ENCODE measurements at places on chromosomes 1 and 21.
A peak's percentile ranks its signal among the peaks of the same experiment; 100 is the strongest.

DNA sequence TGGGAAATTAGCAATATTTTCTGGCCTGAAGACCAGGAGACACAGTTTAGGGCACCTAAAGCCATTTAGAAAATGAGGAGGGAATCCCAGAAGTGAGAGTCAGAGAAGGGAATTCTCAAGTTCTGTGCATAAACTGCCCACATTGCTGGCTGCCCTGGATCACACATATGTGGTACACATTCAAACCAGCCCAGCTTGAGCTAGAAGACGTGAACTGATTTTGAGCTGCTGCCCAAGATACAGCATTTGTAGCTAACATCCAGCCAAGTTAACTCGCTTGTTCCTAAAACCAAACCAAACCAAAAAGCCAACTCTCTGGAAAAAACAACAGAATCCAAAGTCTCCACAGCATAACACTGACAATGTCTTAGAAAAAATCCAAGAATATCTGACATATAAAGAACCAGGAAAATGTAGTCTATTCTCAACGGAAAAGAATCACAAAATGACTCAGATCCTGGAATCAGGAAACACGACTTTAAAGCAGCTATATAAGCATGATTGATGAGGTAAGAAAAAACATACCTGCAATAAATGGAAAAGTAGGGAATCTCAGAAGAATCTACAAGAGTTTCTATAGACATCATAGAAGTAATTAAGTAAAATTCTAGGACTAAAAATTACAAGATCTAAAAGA lies 18.2 kb upstream of the QSOX1 start:
- DNase-seq: no peak

DNA sequence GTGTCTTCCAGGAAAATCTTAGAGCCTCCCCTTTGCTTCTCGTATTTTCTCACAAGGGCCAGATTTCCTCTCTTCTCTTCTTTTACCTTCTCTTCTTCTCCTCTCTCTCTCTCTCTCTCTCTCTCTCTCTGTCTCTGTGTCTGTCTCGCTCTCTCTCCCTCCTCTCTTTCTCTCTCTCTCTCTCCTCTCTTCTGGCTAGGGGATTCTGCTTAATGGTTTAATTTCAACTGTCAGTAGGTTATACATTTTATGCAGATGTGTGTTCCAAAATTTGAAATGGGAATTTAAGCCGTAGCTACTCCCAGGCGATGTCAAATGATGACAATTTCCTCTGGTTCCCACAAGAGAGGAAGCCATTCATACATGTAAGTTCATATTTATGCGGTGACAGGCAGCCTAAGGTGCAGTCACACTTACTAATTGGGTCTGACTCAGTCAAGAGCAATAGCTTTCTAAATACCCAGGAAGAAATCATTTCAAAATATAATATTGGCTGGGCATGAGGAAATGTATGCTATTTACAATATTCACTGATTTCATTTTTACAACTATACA lies 1.4 kb downstream of the DSCAM start:
- no peak for DNase-seq

GRCh38 chr1:155177918-155178281 lies 4.3 kb downstream of the TRIM46 start:
- DNase-seq: peak; percentile 60

DNA sequence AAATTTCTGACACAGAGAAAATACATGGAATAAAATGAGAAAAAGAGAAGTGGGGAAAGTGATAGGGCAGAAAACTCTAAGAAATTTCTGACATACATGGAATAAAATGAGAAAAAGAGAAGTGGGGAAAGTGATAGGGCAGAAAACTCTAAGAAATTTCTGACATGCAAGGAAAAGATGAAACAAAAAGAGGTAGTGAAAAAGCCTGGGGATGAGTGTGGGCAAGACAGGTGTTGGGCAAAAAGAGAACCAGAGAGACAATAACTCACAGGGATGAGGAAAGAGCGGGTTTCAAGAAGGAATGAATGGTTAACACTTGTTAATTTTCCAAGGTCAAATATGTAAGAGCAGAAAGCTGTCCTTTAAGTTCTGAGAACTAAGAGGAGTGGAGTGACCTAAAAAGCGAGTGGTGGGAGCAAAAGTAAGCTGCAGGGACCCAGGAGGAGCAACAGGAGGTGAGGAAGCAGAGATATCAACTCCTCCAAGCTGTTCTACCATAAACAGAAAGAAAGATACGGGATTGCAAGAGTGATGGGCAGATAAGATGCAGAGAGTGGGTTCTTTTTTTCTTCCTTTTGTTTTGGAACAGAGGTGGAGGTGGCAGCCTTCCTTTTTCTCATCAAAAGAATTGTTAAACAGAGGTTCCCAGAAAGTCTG lies 29.9 kb upstream of the EXO1 start:
- no peak for DNase-seq

- no peak for DNase-seq
Measured at GRCh38 chr1:1788136-1788535, 9.9 kb upstream of the NADK start.

Measured in ascending aorta (tissue), 2 donors.